Activated T-cell treated with anti-CD3 and anti-CD28 coated beads, Interleukin-2, amount 50 U/mL, for 72 hours (primary cell): ENCODE measurements at places on chromosomes 5 and 9. TPM values are rescaled to one million over a fixed set of nuclear protein-coding genes. Genes with fewer than 3 reads are reported as not detected.

The SPATA6L gene
- 0.90 TPM for total RNA-seq

The PCDHGA12 gene
- total RNA-seq, result 0.12 TPM

The IL9 gene
- 2.6 TPM for total RNA-seq

The CYSRT1 gene
- 1.0 TPM for total RNA-seq

The PCDHGB5 gene
- total RNA-seq, result 0.21 TPM

The LRRTM2 gene
- total RNA-seq, result 0.29 TPM

DNA sequence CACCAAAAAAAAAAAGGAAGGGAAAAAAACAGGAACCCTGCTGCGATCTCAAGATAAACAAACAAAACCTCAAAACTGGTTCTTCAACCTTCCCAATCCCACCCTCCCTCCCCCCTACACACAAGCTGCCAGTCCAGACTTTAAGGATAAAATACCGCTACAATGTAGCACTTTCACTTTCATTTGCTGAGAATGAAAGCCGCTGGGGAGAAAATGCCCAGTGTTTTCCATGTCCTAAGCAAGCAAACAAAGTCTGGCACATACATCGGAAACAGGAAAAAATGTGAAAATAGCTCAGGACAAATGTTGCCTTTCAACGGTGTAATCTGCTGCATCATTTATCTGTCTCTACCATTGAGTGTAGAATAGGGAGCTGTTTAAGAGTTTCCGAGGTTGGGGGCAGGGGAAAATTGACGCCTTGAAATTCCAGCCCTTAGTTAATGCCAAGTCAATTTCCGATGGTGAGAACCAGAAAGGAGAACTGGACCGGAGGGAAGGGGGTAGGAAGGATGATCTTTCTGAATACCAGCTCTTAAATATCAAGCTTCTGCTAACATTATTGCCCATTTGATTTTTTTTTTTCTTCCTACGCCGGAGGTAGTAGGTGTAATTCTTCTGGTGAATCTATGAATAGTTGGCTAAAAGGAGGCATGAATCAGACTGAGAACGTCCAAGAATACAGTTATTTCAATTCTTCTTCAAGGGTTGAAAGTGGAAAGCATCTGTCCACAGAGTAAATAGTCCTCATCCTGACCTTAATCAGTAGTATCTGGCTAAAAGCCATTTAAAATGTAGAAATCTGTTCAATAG lies 1.2 kb upstream of the ADAMTS6 start:
- DNase-seq, result no peak

DNA sequence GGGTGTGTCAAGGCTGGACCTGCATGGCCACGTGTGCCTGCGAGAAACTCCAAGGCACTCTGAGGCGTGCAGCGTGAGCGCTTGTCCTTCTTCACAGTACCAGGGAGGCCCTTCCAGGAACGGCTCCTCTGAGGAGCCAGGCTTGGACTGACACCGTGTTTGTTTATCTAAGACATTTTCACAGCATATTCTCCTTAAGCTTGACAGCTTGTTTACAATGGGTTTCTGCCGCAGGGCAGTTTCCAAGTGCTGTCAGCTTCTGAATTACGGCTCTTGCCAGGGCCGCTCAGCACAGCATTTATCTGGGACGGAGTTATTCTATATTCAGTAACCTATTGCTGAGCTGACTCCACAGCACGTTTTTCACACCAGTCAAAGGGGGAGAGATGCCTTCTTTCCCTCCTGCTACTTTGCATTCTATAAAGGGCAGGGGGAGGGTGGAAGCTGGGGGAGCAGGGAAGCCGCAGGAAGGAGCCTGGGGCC lies 98.4 kb downstream of the LMNB1 start:
- no peak for DNase-seq

DNA sequence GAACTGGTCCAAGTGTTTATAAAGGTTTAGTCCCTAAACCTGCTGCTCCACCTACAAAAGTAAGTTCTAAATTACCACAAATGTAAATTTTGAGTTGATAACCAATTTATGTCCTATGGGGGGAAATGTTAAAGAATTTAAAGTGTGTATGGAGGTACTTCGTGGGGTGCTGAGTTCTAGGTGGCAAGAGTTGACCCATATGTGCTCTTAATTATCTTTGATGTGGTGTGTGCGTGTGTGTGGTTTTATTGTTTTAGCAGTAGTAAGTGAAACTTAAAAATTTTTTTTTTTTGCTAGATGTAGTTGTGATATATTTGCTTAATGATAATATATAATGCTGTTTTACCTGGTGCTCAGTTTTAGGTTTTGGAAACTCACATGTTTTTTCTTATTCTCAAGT lies 72.6 kb downstream of the GPBP1 start:
- no peak for DNase-seq

GRCh38 chr9:93662952-93663572 lies 86.7 kb downstream of the PHF2 start:
- no peak for DNase-seq

DNA sequence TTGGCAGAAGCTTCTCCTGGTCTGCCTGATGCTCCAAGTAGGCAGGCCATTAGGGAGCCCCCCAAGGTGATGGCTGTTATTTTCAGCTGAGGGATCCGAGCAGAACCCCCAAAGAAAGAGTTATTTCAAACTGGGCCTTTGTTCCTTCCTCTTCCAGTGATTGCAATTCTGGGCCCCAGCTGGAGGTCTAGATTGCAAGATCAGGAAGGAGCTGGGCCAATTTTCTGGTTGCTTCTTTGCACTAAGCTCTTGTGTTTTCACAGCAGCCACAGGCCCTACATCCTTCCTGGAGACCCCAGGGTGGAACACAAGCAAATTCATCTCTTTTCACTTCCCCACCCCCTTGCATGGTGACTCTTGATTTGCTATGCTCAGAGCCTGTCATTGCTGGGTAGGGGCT lies 215.0 kb downstream of the SEMA6A start:
- DNase-seq, result no peak

DNA sequence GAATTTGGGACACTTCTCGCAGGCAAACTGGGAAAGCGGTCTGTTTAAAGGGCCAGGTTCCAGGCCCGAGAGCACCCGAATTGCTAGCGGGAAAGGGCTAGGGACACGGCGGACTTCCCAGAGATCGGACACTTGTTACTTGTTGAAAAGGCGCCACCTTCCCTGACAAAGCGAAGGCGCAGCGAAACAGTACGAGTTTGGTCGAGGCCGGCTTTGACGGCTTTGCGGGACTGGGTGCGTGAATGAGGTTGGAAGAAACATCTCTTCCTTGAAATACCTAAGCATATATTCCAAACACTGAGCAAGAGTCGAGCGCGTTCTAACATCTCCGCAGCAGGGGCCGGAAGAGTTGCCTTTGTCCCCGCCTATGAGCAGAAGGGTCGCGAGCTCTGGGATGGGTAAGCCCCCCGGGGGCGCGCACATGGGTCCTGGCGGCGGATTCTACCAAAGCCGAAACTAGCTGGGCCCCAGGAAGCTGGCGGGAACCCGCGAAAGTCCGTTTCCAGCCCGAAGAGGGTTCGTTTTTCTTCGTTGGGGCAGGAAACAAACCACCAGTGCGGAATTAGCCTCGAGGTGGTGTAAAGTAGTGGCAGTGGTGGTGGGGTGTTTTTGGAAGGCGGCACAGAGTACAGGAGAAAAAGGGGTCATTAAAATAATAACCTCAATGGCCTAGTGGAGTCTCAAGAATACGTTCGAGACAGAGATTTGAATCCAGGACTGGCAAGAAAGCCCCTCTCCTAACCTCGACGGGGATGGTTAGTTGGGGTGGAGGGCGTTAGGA lies 1.5 kb downstream of the GDNF start:
- DNase-seq, result no peak

- peak; percentile 15 for DNase-seq
These were observed 114.2 kb upstream of the ADAMTS16 start for GRCh38 chr5:5025774-5026408.

DNA sequence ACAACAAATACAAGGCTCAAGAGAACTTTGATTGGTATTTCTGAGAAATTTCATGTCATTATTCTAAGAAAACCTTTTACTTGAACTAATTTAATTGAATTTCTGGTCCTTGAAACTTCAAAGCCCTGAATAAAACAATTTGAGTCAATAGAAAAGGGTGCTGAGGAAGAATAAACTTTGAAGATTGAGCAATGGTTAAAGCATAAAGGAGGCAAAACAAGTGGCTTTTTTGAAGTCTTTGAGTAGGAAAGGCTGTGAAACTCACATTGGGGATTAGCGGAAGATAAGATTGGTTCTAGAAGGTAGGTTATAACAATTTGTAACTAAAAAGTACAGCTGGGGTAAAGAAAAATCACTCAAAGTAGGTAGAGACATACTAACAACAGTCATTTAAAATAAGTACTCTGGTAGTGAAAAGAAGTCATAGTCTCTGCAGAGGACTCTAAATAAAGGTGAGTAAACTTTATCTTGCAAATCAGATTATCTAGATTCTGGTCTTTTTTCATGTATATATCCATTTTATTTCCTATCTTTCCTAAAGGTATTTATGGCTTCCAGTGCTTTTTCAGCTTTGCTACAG lies 6.4 kb upstream of the PLPP1 start:
- DNase-seq, result no peak

- DNase-seq, result no peak
These were observed 9.1 kb upstream of the TRIO start for GRCh38 chr5:14134083-14134482.

DNA sequence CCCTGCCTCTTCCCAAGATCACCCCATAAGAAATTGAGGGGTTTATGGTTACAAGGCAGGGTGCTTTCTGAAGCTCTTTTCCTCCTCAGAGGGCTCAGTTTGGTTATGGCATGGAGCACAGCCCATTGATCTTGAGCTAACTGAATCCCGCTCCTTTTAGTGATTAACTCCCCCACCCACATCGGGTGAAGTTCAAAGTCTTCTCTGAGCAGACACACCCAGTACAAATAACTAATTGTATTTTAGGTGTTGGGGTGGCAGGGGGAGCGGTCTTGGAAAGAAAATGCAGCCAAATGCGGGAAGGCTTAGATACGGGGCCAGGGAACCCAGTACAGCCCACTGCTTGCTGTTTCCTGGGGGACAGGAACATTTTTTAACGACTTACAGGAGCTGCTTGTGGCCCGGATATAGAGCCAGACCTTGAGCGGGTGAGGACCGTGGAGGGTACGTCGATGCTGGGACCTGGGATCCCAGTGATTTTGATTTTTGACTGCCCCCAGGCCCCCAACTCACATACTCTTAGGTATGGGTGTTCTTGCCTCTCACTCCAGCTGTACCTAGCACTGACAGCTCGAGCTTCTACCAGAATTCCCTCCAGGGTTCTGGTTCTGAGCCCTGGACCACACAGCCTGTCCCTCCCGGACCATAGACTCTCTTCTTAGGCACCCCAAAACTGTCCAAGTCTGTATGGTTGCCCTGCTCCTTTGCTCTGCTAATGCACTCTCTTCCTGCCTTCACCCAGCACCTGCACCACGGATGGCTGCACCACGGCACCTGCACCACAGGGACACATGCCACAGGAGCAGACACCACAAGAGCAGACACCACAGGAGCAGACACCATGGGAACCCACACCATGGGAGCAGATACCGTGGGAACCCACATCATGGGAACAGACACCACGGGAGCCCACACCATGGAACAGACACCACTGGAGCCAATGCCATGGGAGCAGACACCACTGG lies 18.3 kb upstream of the RXRA start:
- no peak for DNase-seq

GRCh38 chr5:99068944-99069650 lies 140.3 kb upstream of the CHD1 start:
- DNase-seq, result no peak

DNA sequence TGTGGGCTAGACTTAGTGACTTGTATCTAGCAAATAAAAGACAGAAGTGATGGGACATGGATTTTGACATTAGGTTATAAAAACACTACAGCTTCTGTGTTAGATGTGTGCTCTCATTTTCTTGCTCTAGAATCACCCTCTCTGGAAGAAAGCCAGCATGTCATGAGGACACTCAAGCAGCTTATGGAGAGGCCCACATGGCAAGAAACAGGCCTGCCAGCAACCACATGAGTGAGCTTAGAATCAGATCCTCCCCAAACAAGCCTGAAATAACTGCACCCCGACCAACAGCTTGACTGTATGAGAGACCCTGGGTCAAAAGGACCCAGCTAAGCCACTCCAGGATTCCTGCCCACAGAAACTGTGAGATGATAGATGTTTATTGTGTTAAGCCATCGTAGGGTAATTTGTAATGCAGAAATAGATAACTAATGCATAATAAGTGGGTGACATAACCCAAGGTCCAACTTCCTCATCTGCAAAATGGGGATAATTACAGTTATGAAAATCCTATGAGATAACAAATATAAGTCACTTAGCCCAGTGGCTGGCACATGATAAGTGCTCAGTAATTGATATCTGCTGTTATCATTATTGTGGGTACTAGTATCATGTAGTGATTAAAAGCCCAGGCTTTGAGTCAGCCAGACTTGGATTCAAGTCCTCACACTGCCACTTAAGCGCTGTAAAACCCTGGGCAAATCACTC lies 86.5 kb downstream of the KLHL3 start:
- no peak for DNase-seq
